LoVo (cell line): ENCODE measurements at places on chromosomes 3 and 15.

DNA sequence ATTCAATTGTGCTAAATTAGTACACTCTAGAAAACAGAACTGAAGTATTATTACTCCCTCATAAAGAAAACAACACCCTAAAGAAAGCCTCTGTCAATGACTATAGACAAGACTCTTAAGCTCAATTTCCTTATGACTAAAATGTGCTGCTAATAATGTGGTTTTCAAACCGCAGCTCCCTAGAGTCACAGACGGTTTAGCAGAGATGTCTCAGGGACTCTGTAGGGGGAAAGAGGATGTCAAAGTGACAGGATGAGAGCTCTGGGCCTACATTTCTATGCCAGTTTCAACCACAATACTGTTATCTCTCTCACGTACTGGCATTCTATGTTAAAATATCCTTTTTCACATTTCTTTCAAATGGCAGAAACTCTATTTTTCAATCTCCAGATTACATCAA, 37.6 kb upstream of the WDR49 start:
- no peak for DNase-seq

- DNase-seq = no peak
Observed at GRCh38 chr3:64148955-64149653, 76.2 kb downstream of the PRICKLE2 start.

- DNase-seq = no peak
Observed at GRCh38 chr3:70740872-70741271, 428.4 kb upstream of the MDFIC2 start.

DNA sequence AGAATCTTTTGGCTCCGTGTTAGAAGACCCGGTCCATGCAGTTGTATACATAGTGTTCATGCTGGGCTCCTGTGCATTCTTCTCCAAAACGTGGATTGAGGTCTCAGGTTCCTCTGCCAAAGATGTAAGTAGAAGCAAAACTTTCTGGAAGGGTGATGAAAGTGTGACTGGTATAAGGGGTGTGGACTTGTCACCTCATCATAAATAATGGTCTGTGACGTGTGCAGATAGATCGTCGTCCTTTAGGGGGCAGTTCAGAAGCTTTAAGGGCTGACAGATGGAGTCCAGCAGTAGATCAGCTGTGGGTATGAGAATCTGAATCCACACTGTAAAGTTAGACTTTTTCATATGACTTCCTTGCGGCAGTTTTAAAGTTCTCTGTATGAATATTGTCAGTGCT, 15.3 kb downstream of the SEC61A1 start:
- no peak for DNase-seq

GRCh38 chr3:81468391-81468790, 293.1 kb downstream of the GBE1 start:
- no peak for DNase-seq

- DNase-seq = no peak
Observed at GRCh38 chr15:72172796-72173195, 24.8 kb downstream of the GRAMD2A start.

DNA sequence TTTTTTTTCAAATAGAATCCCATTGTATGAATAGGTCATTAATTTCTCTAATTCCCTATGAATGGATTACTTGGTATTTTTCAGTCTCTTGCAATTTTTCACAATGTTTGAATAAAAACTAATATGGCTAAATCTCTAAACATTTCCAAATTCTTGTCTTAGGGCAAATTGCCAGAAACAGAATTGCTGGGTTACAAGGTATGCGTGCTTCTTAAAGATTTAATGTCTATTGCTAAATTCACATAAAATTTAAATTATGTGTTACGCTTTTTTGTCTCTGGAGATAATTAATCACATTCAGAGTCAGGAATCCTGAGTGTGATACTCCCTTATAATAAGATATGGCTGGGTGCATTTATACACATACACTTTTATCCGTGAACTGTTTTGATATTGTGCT, 264.5 kb upstream of the TBL1XR1 start:
- DNase-seq = no peak

DNA sequence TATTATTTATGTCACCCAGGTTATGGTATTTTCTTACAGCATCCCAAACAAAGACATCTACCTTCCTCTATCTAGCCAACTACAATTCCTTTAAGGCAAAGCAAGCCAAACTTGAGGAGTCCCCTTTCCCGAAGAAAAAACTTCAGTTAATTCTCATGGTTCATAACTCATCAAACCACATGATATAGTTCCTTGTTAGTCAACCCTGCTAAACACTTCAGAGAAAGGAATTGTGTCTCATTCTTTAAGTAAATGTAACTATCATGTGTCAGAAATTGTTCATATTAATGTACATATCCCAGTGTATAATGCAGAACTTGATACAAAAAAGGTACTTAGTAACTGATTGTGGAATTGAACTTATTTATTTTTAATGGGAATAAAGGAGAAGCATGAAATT, 44.4 kb downstream of the ST3GAL6 start:
- no peak for DNase-seq

DNA sequence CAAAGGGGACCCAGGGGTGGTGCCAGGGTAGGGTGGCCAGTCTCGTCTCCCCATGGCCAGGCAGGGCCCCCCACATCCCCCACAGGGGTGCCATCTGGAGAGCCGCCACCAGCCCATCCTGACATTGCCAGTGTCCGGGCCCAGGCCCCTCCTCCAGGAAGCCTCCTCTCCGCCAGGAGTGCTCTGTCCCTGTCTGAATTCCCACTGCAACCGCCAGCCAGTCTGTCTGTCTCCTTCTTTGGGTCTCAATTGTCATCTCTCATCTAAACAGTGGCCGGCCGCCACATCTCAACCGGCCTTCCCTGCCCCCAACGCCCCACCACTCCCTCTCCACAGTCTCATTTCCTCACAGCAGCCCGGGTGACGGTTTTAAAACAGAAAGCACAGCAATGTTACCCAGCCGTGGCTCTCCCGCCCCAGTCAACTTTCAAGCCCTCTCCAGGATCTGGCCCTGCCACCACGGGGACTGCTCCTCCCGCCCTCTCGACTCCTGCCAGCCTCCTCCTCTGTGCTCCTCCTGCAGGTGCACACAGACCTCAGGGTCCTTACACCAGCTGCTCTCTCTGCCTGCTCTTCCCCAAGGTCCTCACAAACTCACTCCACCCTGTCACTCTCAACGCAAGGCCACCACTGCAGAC, 57.0 kb downstream of the IQSEC1 start:
- no peak for DNase-seq

GRCh38 chr15:28107111-28107903, 8.2 kb upstream of the OCA2 start:
- no peak for DNase-seq

GRCh38 chr15:67882487-67883233, 42.8 kb upstream of the RNU6-1 start:
- no peak for DNase-seq

- DNase-seq = no peak
Observed at GRCh38 chr3:185250247-185250646, 3.6 kb downstream of the EHHADH start.

- no peak for DNase-seq
Observed at GRCh38 chr15:81255958-81256320, 59.3 kb downstream of the IL16 start.

GRCh38 chr3:126261037-126261436, 80.7 kb upstream of the ALDH1L1 start:
- DNase-seq = peak; percentile 22

DNA sequence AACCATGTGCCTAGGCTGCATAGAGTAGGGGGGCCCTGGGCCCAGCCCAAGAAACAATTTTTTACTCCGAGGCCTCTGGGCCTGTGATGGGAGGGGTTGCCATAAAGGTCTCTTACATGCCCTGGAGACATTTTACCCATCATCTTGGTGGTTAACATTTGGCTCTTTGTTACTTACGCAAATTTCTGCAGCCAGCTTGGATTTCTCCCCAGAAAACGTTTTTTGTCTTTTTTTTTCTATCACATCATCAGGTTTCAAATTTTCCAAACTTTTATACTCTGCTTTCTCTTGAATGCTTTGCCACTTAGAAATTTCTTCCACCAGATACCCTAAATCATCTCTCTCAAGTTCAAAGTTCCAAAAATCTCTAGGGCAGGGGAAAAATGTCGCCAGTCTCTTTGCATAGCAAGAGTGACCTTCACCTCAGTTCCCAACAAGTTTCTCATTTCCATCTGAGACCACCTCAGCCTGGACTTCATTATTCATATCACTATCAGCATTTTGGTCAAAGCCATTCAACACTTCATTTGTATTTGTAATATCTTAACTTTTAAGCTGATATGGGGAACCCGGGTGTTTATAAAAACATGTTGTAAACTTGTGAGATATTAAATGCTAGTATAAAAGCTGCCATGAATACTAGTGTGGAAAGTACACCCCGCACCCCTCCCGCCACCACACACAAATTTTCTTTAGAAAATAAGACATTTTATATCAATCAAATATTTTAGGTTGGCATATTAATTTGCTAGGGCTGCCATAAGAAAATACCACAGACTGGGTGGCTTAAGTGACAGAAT, 56.0 kb upstream of the PLSCR4 start:
- DNase-seq = no peak

- DNase-seq = peak; percentile 13
Observed at GRCh38 chr3:159486580-159486979, 502.1 kb upstream of the IL12A start.

- no peak for DNase-seq
Observed at GRCh38 chr15:78912316-78912715, 32.5 kb downstream of the CTSH start.

GRCh38 chr3:60065227-60065868, 1015.5 kb upstream of the CFAP20DC start:
- no peak for DNase-seq

DNA sequence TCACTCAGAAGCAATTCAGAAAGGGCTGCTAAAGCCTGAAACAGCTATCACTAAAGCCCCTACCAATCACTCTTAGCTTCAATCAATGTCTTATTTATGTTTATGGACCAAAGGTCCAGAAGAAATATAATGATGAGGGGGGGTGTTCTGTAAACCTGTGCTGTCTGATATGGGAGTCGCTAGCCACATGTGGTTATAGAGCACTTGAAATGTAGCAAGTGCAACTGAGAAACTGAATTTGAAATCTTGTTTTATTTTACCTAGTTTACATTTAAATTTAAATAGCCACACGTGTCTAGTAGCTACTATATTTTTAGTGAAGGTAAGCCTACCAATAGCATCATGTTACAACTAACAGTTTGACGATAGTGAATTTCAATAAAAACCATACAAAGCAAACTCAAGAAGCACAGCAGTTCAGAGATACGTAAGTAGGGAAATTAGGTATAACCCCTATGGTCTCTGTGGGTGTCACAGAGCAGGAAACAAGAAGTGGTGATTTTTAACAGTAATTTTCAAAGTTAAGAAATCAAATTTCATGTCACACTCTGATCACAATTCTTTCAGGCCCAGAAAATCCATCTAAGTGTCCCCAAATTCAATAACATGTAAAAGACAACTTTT, 3.6 kb downstream of the POU1F1 start:
- DNase-seq = no peak

DNA sequence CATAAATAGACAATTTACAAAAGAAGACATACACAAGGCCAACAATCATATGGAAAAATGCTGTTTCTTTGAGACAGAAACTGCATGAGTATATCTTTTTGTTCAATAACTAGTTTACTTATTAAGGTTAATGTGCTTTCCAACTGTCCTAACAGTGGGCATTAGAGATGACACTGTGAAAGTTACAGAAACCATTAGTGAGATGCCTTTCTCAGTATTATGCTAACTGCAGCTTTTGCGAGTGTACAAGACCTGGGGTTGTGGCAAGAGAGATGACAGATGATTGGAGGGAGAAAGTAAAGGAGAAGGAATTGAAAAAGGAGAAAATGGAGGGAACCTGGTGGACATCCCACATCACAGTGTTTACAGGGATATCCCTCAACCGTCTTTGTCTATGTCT, 640.5 kb downstream of the ZPLD1 start:
- DNase-seq = no peak

GRCh38 chr3:159482241-159482993, 506.2 kb upstream of the IL12A start:
- no peak for DNase-seq

- no peak for DNase-seq
Observed at GRCh38 chr3:4247391-4247790, 55.8 kb upstream of the SETMAR start.

- no peak for DNase-seq
Observed at GRCh38 chr3:15099364-15100098, 583 bp upstream of the RBSN start.

GRCh38 chr15:90008607-90009006, 7.5 kb downstream of the ZNF710 start:
- DNase-seq = no peak

- no peak for DNase-seq
Observed at GRCh38 chr15:71883447-71883846, 73.1 kb downstream of the NR2E3 start.
